ENCODE measurements at places on chromosomes 7 and 10.

GRCh38 chr7:56811081-56811480 lies 321.2 kb downstream of the ZNF479 start:
- no peak for DNase-seq

- no peak for DNase-seq
Observed at GRCh38 chr7:17709599-17709998, 230.7 kb downstream of the SNX13 start.

DNA sequence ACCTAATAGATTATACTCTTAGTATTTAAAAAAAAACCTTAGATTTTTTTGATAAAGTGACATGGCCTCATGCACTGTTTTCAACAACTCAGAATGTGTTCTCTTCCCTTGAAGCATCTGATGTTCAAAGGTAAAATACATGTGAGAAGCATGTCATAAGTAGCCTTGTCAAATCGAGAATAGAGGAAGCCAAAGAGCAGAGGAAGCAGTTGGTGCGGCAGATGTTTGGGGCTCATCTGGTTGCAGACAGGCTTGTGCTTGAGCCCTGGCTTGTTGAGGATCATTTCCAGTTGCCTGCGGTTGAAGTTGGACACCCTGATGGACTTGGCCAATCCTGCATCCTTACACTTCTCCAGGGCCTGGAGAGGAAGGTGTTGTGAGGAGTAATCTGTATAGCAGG lies 59.2 kb downstream of the AKR1E2 start:
- DNase-seq = no peak

GRCh38 chr7:29639886-29640595 lies 76.4 kb downstream of the PRR15 start:
- DNase-seq = peak; percentile 76

GRCh38 chr7:105638902-105639495 lies 57.7 kb upstream of the EFCAB10 start:
- DNase-seq = peak; percentile 61

DNA sequence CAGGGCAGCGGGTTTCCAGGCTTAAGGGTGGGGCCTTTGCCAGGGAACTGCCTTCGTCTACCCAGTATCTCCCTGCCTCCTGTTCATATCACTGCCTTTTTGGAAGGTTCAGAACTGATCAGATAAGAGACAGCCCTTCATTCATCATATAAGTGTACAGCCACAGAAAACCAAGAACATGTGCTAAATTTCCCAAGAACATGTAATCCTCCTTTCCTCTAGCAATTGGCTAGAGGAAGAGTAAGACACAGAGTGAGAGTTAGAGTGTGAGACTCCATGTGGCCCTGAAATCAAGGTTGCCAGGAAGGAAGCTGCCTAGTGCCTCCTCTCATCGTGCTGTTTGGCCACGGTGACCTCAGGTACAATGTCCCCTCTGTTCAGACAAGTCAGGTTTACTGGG lies 770.9 kb downstream of the TNS3 start:
- no peak for DNase-seq

GRCh38 chr7:50679218-50680007 lies 103.3 kb downstream of the GRB10 start:
- DNase-seq = peak; percentile 76

DNA sequence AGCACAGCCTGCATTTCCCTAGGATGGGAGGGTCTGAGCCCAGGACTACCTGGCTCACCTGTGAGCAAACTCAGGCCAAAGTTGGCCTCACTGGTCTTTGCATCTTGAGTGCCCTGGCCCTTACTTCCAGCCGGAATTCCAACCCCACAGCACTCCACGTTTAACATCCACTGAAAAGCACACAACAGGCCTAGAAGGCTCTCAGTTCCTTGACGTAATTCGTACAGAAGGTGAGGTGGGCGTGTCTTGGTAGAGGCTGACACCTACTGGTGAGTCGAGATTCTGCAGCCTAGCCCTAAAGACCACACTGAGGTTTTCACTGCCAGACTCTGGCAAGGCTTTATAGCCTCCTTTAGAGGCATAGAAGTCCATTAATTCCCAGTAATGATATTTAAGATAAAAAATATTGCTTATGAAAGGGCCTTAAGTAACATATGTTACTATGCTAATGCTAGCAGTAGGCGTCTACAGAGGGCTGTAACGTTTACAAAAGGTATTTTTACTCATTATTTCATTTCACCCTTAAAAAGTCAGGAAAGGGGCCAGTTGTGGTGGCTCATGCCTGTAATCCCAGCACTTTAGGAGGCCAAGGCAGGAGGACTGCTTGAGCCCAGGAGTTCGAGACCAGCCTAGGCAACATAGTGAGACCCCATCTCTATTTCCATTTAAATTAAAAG lies 95.8 kb downstream of the HIP1 start:
- DNase-seq = peak; percentile 41
